NCI-H460 (cell line): ENCODE measurements at places on chromosomes 3 and 15.
A peak's percentile ranks its signal among the peaks of the same experiment; 100 is the strongest.

- DNase-seq = no peak
Measured at GRCh38 chr3:32888739-32889138, 62.7 kb upstream of the CCR4 start.

DNA sequence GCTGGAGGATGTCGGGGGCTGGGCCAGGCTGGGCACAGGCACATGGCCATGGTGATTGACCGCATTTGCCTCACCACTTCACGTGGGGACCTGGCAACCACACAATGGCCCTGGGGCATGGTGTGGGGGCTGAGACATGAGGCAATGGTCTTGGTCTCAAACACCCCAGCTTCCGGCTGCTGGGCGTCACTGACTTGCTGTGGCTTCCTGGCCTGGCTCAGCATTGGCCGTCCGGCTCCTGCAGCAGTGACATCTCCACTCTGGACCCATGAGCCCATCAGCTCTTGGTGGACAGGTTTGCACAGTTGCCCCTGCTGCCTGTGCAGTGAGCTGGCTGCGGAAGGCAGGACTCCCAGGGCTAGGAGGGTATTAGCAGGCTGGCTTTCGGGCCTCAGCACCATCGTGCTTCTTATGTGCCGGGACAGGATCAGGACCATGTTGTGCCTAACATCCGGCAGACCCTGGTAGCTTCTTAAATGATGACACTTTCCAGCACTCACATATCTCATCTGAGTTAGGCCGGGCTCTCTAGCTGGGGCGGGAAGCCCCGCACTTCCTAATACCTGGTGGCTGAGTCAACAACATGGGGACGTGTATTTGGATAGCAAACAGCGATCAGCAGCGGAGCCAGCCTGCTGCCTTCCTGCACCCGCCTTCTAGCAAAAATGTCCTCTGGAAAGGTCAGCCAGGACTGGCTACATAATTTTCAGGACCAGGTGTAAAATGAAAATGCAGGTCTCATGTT is 34.1 kb downstream of the ZNF710 start:
- no peak for DNase-seq

- no peak for DNase-seq
Measured at GRCh38 chr15:68232449-68232848, 2.9 kb upstream of the CLN6 start.

GRCh38 chr3:15241341-15241740 is 35.3 kb downstream of the CAPN7 start:
- peak; percentile 6 for DNase-seq

DNA sequence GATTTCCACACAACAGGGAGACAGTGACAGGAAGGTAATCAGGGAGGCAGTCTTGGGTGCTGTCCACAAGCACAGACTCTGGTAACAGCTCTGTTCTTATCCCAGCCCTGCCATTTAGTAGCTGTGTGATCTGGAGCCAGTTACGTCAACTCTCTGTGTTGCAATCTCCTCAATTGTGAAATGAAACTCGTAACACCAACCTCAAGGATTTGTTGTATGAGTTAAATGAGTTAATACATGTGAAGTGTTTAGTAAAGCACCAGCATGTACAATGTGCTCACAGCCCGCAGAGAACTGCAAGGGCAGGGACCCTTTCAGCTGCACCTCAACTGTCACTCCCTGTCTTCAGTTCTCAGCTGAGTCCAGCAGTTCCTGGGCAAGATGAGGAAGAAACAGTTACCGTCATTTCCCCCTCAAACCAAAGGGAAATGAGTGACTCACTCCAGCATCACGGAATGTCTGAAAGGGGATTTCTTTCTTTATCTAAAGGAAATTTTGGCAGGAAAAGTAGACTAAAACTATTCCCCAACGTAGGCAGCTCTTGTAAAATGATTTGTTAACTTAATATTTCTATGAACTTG is 39.9 kb upstream of the MB21D2 start:
- DNase-seq = peak; percentile 85

- no peak for DNase-seq
Measured at GRCh38 chr3:184565421-184566211, 4.0 kb downstream of the EPHB3 start.

- DNase-seq = no peak
Measured at GRCh38 chr3:172126741-172127140, 87.4 kb downstream of the FNDC3B start.

DNA sequence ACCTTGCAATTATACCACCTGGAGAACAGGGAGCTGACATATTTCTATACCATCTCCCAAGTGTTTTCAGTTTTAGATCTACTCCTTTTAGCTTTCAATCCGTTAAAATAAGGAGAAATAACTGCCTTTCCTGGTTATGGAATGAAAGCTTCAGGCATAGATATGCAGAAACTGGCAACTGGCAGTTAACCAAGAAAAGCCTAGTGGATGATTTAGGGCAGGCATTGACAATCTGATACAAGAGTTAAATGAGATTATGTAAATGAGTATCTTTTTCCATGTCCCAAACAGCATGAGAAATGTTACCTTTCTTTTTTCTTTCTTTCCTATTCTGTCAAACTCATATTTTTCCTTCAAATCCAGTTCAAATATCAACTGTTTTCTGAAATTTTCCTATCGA is 689.1 kb upstream of the DPPA4 start:
- no peak for DNase-seq

- no peak for DNase-seq
Measured at GRCh38 chr15:82651708-82652107, 4.5 kb upstream of the CPEB1 start.

DNA sequence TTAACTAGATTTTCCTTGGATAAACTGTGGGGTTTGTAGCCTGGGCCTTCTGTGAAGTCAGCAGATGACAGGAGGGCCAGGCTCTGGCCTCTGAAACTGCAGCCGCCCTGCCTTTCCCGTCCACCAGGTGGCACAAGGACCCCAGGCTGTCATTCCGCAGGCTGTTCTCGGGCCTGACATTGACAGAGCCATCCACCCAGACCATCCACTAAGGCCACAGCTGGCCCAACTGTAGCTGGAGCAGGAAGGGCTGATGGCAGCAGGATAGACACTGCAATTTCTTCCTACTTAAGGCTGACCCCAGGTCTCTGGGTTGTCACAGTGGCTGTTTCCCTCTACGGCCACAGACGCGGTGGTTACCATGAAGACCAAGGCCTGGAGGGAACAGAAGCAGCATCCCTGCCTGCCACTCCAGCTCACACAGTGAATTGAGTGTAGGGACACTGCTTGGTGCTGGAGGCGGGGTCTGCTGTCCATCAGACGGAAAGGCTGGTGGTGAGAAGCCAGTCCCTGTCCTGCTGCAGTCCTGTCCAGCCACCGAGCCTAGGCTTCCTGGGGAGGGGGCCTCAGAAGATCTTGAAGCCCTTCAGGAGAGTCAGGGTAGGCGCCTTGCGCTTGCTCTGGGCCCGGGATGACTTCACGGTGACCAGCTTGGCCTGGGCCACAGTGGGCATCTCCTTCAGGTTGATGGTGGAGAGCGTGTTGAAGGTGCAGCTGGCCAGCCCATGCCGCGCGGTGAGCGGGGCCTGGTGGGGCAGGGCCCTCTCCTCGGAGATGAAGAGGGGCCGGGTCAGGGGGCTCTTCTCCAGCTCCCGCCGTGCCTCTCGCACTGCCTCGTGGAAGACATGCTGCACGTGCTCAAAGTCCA is 9.4 kb downstream of the SLC51B start:
- peak; percentile 61 for DNase-seq

DNA sequence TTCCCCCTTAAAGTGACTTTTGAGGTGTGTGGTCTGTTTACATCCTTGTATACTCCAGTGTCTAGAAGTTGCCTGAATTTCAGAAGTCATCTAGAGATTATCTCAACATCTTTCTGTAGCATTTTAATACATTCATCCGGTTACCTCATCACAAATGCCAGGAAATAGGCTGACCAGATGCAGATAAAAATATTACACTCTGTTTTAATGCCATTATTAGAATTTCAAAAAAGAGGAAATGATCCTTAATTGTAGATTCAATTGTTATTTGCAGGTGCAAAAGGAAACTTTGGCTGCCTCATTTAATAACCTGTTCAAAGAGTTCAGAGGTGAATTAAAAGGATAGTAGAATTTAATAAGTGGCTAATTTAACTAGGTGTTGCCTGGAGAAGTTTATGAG is 290.9 kb downstream of the C3orf38 start:
- DNase-seq = no peak

GRCh38 chr15:79779746-79780145 is 117.1 kb downstream of the MTHFS start:
- no peak for DNase-seq

DNA sequence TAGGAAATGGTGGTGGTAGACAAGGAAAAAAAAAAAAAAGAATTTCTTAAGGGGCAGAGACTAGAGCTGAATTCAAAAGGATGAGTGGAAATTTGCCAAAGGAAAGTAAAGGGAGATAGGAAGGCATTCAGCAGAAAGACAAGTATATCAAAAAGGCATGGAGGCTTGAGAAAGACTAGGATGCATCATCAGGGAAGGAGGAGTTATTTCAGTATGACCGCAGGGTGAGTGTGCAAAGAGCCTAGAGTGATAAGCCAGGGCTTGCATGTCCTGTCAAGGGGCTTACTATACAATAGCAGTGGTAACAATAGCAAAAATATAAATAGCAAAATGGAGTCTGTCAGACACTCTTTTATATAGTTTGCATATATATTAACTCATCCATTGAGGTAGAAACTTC is 112.0 kb downstream of the FRMD4B start:
- no peak for DNase-seq

GRCh38 chr3:25114532-25114931 is 313.5 kb upstream of the RARB start:
- no peak for DNase-seq

DNA sequence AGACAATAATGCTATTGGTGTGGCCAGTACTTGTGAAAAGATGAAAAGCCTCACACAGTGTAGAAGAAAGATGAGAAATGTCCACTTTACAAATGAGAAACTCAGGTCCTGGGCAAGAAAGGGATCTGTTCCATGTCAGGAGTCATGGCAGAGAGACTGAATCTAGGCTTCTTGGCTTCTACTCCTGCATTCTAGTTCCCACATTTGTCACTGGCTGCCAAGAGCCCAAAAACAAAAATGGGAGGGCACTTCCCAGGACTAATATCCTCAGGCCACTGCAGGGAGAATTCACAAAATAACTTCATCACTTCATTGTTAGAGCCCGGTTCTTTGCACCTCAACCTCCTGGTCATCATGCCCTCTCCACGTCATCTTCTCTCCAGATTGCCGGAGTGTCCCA is 337.5 kb downstream of the NTRK3 start:
- no peak for DNase-seq

DNA sequence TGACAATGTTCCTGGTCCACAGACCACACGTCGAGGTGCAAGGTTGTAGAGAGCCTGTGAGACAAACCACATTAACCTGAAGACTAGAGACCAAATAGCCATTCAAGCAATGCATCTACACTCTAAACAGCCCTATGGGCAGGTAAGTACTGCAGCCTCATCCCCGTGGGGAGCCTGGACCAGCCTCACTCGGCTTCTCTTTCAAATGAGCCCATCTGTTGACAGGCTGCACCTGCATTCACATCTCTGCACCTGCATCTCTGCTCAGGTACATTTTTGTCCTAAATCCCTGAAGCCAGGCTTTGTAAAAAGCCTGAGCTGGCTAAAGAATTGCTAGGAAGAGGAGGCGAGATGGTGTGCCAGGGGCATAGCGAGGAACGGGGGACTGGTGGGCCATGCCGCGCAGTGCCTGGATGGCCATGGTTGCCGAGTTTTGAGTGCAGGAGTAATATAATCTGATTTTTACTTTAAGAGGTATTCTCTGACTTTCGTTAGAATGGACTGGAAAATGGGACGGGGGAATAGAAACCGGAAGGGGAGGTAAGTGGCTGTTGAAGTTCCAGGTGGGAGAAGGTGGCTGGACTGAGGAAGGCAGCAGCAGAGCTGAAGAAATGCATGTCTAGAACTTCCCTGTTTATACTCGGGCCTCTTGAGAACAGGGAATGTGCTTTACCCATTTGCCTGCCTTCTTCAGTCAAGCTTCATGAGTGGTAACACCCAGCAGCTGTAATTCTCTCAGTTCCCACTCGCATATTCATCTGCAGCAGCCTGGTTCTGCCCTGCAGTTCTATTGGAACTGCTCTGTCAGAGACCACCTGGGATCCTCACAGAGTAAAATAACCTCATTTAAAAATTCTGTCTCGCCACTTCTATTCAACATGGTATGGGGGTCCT is 226.4 kb downstream of the OPA1 start:
- no peak for DNase-seq

- no peak for DNase-seq
Measured at GRCh38 chr3:107904536-107905066, 186.2 kb downstream of the CD47 start.

DNA sequence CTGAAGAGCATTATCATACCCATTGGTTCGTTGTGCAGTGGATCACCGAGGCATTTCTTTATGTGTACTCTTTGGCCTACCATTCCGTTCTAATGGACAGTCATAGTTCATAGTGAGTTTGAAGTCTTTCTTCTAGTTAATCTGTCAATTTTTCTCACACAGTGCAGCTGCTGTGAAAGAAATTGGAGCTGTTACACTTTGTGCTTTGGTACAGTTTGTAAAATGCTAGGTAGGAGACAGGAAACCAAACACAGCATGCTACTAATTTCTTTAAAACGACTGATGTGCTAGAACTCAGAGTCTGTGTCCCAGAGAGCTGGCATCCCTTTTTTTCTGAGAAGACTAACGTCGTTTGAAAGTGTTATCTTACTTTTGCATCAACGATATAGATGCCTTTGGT is 218.9 kb downstream of the CNTN4 start:
- DNase-seq = no peak

DNA sequence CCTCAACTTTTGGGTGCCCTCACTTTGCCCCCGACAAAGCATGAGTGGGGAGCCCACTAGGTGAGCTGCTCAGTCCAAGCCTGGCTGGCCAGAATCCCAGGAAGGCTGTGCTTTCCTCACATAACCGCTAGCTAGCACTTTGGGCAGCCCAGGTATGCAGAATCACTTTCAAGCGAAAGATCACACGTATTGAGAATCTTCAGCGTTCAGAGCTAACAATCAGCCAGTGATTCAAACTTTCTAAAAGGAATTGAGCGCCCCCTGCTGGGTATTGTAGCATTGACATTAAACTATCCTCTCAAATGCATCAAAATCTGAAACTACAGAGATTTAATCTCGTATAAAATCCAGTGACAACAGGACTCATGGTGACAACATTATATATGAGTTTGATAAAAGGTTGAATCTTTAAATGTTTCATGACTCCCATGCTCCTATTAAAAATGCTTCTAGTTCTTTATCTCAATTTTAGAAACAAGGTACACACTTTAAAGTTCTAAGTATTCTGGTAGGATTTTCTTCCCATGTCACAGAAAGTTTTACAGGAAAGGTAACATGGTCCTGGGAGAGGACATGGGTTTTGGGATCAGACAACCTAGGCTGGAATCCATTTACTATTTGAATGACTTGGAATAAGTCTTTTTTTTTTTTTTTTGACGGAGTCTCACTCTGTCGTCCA is 11.8 kb downstream of the ANAPC13 start:
- peak; percentile 72 for DNase-seq

GRCh38 chr3:44890852-44891251 is 16.4 kb downstream of the TGM4 start:
- DNase-seq = no peak

DNA sequence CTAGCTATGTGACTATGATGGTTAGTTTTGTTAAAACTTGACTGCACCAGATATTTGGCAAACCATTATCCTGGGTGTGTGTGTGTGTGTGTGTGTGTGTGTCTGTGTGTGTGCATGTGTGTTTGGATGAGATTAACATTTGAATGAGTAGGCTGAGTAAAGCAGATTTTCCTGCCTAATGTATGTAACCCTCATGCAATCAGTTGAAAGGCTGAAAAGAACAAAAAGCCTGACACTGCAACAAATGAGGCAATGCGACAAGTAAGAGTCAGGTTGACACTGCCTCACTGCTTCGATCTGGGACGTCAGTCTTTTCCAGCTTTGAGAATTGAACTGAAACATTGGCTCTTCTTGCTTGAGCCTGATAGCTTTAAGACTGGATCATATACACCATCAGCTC is 643.0 kb downstream of the NAALADL2 start:
- no peak for DNase-seq

GRCh38 chr3:171459942-171460724 is at the start of gene TNIK:
Gene TNIK (minus strand): TSS chr3:171460405. CDS start chr3:171460063, 342 bp downstream.
- peak; percentile 55 for DNase-seq
